Glomerular endothelial cell (primary cell): ENCODE measurements at places on chromosomes 16 and 17.

DNA sequence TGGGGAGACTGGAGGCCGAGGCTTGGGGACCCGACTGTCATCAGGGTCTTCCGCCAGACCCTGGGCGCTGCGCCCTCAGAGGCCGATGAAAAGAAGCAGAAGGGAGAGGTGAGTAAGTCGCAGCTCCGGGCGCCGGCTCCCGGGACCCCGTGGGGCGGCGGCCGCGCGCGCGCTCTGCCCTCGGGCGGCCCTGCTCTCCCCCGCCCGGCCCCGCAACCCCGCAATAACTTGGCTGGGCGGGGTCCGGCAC is 392 bp upstream of the ABHD15 start:
- DNase-seq = no peak

DNA sequence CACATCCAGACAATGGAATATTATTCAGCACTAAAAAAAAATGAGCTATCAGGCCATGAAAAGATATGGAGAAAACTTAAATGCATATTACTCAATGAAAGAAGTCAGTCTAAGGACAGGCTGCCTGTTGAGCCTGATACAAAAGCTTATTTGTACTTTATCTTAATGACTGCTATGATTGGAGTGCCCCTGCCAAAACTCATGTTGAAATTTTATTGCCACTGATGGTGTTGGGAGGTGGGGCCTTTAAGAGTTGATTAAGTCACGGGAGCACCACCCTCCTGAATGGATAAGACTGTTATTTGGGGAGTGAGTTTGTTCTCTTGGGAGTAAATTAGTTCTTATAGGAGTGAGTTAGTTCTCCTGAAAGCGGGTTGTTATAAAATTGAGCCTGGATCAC is 9.9 kb downstream of the C17orf67 start:
- DNase-seq = no peak

GRCh38 chr17:74186498-74186897 is 17.0 kb upstream of the RPL38 start:
- DNase-seq = no peak

GRCh38 chr17:7885367-7886226 is 3.0 kb upstream of the CHD3 start:
- no peak for DNase-seq

DNA sequence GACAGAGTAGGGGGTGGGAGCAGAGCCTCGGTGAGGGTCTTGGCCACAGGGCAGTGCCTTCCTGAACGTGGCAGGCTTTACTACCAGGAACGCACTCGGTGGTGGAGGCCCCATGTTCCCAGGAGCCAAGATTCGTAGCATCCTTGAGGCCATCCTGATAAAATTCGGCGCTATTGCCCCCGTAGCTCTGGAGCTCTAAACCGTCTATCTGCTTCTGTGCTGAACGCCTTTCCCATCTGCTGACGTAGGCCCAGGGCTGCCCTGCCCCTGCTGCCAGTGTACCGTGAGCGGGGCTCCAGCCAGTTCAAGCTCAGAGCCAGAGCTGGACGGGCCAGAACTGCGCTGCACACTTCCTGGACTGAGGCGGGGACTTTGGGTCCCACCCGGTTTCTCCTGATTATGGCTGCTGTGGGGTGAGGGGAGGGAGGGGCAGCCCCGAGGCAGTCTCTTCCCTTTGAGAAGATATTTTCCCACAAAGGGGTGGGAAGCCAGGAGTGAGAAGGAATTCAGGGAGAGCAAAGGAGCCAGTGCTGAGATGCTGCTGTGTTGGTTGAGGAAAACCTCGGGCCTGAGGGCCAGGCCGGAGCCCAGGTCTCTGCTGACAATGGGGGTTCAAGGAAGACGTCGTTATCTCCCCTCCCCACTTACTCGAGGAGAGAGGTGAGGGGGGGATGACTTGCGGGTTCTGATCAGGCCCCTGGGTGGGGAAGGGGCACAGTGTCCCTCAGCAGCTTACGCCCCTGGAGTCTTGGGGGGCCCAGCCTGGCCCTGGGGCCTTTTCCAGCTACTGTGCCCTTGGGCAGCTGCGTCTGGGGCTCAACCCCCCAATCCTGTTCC is 29.4 kb downstream of the OR1D5 start:
- DNase-seq = no peak

DNA sequence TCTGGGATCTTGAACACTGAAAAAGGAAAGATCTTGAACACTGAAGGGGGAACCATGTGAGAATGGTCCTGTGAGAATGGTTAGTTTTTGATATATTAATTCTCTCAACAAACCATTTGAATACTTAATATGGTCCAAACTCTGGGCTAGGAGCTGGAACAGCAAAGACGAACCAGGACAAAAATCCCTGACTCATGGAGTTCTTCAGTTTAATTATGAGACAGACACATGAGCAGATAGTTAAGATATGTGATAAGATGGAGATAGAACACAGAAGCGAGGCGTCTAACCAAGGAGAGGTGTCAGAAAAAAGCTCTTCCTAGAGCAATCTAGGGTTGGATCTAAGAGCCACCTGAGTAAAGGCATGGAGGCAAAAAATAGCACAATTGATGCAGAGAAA is 1.6 kb downstream of the CKLF start:
- no peak for DNase-seq

GRCh38 chr17:18280766-18281371 is 20.4 kb downstream of the MIEF2 start:
- DNase-seq = no peak

DNA sequence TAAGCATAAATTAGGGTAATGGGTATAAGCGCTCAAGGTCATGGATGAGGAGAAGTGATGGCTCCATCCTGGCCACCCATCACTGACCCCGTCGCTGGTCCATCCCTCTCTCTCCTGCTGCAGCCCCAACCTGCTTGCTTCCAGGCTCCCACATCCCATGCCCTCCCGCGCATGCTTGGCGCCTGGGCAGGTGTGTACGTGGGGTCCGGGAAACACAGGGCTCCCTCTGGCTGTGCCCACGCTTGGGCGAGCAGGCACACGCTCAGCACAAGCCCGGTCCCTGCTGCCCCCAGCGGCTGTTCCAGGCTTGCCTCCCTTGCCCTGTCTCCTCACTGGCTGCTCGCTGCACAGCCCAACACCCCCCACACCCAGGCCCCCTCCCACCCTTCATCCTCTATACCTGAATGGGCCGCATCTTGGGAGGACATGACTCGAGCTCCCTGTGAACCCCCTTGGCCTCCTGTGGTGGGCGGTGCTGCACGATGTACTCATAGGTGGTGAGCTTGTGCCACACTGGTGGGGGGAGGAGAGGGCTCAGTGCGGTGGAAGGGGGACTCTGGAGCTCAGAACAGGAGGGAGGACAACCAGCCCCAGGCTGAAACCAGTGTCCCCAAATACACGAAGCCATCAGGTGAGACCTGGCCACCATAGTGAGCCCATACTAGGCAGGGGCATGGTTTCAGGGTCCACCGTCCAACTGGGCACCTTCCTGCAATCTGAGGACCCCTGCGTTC is 4.7 kb upstream of the TPPP3 start:
- DNase-seq = no peak

DNA sequence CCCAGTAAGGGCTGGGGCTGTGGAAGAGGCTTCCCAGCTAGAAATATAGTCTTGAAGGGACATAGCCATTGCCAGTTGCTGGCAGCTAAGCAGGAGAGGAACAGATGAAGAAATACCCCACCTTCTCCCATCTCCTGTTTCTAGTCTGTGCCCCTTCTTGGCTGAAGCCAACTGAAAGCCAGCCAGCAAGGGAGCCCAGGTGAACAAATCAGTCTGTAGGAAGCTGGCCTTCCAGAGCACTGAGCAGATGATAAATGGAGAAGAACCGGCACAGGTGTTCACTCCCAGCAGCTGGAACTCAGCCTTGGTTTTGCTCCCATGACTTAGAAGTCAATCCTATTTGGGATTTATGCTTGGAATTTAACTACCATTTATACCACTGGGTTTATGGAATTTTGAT is 69.2 kb upstream of the DHX40 start:
- no peak for DNase-seq

DNA sequence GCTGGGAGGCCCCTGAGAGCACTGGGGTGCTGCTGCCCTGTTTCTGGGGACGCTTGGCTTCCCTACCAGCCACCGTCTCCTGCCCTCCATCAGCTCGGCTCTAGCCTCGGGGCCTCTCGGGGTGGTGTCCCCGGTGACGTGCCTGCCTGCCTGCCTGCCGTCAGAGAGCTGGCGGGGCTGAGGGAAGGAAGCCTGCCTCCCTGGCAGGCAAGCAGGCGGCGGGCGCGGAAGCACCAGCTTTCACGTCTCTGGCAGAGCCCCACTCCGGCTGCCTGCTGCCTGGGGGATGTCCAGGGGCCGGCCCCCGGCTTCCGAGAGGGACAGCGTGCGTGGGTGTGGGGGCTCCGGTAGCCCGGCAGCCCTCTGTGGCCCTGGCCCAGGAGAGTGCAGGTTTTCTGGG is 9.3 kb downstream of the CENPX start:
- DNase-seq = no peak

- no peak for DNase-seq
These were observed 20.0 kb downstream of the NUP93 start for GRCh38 chr16:56749672-56750491.

GRCh38 chr16:67661886-67662652 is 1.3 kb downstream of the PARD6A start:
- DNase-seq = no peak

- DNase-seq = no peak
These were observed 32.3 kb upstream of the GNG13 start for GRCh38 chr16:832652-833336.

- DNase-seq = no peak
These were observed 916 bp downstream of the HEATR3 start for GRCh38 chr16:50066482-50067289.

DNA sequence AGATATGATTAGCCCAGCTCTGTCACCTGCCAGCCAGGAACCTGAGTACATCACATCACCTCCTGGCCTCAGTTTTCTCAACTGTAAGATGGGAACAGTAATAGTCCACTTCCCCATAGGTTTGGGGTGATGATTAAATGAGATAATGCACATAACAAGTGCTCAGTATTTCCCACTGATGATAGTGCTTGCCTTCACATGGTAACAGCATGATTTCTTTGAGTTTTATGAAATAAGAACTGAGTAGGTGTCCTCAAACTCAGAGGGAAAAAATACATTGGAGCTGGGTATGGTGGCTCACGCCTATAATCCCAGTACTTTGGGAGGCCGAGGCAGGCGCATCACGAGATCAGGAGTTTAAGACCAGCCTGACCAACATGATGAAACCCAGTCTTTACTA is 30.1 kb upstream of the SNN start:
- no peak for DNase-seq

- DNase-seq = no peak
These were observed at the start of gene XAF1 for GRCh38 chr17:6755731-6756184. TSS of gene XAF1 (plus strand) at chr17:6756046. CDS start at chr17:6756079, 33 bp downstream.
